T-helper 22 cell (primary cell): ENCODE measurements at places on chromosomes 7 and 10.
A peak's percentile ranks its signal among the peaks of the same experiment; 100 is the strongest.

DNA sequence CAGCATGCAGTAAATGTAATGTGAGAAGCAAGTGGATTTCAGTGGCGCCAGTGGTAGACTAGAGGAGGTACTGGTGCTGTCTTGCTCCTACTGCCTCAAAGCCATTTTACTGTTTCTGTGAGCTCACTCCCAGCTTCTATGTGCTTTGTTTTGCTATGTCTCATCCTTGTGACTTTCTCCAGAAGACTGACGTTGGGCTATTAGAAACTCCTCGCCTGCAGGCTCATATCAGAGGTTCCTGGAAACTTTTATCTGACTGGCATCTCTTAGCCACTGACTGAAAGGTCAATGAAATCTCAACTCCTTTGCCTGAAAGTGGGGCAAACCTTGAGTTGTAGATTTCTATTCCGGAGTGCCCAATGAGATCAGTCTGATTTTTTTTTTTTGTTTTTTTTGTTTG is 66.4 kb upstream of the SORCS1 start:
- DNase-seq = no peak

- DNase-seq = no peak
Observed at GRCh38 chr7:54995610-54996363, 23.0 kb upstream of the EGFR start.

DNA sequence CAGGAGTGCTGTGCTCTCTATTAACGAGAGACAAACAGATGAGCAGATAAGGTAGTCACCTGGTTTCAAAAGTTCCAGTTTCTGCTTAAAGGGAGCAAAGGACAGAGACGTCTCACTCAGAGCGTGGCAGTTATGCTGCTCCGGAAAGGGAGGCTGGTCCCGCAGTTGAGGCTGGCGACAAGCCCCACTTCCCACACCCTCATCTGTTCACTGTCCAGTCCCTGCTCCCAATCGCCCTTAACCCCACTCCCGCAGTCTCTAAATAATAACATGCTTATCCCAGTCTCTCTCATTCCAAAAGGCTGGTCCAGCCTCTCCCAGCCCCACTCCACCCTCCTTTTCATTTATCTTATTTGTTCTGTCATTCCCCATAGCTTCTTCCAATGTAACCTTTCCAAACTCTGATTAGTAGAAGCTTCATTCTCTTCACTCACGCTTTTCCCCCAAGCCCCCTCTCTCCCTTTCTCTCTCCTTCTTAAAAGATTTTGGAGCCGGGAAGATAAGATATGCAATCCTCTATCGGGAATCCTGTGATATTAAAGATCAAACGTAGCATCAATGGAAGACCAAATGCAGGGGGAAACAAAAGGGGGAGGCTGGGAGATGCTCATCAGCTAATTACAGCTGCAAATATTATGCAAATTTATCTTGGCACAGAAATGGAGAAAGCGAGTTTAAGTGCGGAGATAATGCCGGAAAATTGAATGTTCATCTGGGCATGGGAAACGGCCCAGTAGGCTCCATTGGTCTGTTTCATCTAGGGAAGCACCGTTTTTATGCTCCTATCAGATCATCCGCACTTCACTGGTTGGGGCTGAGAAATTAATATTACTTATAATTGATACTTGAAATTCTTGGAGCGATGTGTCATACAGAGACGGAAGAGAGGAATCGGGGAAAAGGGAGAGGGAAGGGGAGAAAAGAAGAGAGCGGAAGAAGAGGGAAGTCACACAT is 16.3 kb upstream of the GATA3 start:
- no peak for DNase-seq

DNA sequence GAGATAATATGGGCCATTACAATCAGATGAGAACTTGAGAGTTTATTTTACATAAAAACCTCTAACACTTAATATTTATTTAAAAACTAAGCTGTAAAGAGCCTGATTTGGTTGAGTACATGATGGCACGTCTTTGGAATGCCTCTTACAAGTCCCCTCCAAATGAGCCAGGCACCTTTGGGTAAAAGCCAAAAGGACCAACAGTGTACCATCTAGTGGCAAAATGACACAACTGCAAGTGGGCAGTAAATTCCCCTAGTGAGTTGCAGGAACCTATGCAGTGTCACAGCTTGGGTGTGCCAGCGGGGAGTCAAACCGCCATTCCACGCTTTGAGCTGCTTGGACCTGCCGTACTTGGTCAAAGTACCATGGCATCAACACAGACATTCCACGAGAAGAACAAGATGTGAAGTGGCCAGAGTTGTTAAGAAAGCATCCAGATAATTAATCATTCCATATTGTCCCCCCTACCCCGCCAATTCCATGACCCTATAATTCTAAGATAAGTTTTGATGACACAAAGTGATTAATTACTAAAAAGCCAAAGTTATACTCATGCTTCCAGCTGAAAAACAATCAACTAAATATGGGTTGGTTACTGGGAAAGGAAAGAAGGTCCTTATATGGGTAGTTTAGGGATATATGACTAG is 115.2 kb downstream of the SORBS1 start:
- no peak for DNase-seq

DNA sequence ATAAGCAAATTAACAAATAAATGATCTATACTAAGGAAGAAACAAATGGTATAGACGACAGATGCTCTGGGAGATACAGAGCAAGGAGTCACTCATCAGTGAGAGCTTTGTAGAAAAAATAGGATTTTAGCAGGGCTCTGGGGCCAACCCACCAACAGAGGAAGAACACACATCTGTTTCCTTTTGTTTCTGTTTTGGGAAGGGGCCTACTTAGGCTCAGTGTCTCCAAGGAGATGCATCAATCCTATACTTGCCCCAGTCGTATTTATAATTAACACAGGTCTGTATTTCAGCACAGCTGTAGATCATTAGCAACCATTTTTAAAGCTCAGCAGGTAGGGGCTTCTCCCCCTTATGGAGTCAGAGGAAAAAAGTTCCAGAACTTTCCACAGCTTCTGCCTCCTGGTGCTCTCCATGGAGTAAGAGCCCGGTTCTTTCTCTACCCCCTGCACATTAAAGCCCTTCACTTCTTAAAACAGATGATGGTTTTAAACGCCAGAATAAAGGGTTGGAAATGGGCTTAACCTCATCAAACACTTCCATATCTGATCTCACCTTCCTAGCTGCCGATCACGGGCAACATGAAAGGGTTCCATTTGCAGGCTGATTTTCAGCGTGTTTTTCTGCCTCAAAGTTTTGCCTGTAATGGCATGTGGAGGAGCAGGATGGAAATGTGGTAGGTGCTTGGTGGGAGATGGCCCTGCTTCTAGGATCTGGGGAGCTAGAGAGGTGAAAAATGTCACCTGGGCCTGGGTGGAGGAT is 291.7 kb downstream of the TCF7L2 start:
- DNase-seq = no peak

DNA sequence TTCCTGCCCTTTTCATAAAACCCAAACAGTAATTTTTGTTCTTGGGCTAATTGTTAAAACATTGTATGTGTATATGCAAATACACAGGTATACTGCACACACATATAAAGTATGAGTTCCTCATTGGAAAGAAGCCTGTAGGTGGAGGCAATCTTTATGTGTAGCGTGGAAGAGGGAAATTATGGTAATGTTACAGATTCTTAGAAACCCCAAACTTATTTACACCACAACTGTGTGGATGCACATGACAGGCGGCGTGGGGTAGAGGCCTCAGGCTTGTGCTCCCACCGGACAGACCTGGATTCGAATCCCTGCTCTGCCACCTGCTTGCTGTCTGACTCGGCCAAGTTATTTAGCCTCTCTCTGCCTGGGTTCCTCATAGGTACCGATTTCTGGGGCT is 223.0 kb downstream of the CELF2 start:
- DNase-seq = no peak

- DNase-seq = no peak
Observed at GRCh38 chr10:118171861-118172260, 125.1 kb upstream of the RAB11FIP2 start.

DNA sequence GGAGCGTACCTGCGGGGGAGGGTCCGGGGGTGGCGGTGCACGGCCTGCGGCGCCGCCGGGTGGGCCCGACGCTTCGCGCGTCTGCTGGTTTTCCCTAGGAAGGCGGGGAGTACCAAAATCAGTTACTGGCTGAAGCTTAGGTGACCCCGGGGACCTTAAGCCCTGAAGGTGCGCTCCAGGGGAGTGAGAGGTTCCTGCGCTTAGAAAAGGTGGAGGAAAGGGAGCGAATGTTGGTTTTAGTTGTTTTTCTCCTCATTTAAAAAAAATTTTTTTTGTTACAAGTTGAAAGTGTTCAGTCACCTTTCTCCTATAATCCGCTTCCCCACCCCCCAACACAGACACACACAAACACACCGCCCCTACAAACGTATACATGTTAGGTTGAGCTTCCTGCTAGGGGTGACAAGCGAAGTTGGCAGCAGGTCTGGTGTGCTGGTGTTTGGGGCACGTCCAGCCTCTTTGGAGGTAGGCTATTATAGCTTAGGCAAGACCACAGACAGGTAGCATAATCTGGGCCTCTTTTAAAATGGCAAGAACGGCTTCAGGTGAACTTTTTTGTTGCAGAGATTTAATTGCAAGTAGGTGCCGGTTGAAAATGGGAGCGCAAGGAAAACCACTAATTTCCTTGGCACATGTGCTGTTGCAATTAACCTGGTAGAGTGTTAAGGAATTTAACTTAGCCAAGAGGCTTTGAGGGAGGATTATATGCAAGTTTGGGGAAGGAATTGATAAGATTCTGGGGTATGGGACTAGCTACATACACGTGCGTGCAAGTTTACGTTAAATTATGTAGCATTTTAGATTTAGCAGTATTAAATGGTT is 945 bp downstream of the ADD3 start:
- peak; percentile 27 for DNase-seq

- DNase-seq = no peak
Observed at GRCh38 chr7:158740013-158740656, 35.5 kb upstream of the NCAPG2 start.

DNA sequence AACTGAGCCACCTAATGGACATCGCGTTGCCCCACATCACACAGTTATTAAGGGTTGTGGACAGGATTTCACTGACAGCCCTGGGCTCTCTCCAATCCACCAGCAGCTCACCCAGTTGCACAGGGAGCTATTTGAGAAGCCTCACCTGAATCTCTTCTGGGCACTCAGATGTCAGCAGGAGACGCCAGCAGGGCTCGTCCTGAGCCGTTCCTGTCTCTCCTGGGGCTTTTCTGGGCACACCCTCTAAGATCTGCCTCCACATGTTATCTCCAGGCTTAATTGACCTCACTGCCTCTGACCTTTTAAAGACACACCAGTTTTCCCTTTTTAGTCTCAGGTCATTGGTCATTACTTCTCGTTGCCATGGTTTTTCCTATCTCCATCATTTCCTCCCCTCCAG is 63.0 kb downstream of the GRID1 start:
- DNase-seq = no peak

DNA sequence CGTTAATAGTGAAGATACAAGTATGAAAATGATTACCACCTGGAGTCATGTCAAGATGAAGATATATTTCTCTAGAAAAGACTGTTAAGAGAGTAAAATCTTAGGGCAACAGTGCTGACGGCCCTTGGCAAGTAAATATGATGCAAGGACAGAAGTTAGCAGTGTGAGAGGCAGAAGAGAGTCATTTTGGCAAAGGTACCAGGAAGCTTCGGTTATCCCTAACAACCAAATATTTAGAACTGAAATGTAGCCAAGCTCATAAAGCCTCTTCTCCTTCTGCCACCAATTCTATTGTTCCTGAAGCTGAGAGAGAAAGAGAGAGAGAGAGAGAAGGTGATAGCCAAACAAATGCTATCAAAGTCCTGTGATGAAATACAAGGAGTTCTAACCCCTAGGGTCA is 109.6 kb downstream of the MACC1 start:
- DNase-seq = no peak

GRCh38 chr7:4893929-4894475 is 10.5 kb upstream of the RADIL start:
- DNase-seq = no peak

DNA sequence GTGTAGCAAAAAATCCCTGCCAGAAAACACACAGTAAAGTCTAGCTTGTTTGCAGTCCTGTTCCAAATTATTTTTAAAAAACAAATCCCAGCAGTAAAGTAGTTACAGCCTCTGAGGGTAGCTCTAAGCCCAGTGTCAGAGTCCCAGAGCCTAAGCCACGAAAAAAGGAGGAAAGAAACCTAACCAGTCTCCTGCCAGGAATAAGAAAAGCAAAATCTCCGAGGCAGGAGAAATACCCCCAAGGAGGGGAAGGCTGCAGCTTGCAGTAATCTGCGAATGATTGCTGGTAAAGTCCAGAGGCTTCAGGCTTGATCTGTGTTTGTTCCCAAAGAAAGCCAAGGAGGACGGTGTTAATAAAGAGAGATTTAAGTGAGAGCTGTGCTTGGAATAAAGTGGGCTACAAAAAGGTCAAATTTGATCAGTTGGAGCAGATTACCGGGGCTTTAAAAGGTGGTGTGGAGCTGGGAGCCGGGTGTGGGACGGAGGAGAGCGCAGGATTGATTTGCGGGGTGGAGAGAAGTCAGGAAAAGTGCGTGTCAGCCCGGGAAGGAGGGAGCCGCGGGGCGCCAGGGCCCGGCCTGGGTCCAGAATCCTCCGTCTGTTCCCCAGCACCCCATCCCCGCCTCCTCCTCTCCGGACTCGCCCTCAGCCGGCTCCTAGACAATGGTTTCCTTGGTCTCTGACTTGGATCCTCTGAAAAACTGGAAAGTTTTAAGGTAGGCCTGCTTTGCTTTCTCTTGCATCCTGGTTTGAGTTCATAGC is 219.4 kb upstream of the CELF2 start:
- no peak for DNase-seq

DNA sequence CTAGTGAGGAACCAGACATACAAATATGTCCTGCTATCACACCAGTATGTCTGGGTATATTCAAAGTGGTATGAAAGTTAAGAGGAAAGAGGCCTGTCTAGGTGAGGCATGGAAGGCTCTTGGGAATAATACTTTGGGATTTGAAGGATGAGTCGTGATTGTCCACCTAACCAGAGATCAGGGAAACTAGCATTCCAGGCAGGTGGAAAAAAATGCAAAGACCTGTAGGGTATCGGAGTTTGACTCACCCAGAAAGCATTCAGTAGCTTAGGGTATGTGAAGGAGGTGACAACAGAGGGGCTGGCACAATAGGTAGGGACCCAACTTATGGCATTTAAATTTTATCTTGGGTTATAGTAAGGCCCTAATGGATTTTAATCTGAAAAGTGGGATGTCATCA is 950 bp upstream of the GCC1 start:
- no peak for DNase-seq

GRCh38 chr10:132395704-132396493 is 1.1 kb upstream of the PWWP2B start:
- no peak for DNase-seq
